Stimulated activated naive B cell treated with anti-CD40 and anti-IgM and Interleukin-4, amounts not matched to agents 10 μg/mL and 1 μg/mL and 100 μg/mL, for 72 hours (primary cell): ENCODE measurements at places on chromosomes 2 and 18.

GRCh38 chr2:222864296-222864695 lies 3.5 kb downstream of the ACSL3 start:
- no peak overlapping the region for H3K4me3 ChIP-seq
- no peaks in the 10 kb centered on the region for H3K27me3 ChIP-seq
- H3K36me3 ChIP-seq: peaks cover 3% of the 10 kb centered on the region

GRCh38 chr2:121288454-121289231 lies 3.6 kb upstream of the TFCP2L1 start:
- peaks cover 9% of the 10 kb centered on the region for H3K4me1 ChIP-seq
- H3K27ac ChIP-seq: no peak overlapping the region
- no peaks in the 10 kb centered on the region for H3K36me3 ChIP-seq

DNA sequence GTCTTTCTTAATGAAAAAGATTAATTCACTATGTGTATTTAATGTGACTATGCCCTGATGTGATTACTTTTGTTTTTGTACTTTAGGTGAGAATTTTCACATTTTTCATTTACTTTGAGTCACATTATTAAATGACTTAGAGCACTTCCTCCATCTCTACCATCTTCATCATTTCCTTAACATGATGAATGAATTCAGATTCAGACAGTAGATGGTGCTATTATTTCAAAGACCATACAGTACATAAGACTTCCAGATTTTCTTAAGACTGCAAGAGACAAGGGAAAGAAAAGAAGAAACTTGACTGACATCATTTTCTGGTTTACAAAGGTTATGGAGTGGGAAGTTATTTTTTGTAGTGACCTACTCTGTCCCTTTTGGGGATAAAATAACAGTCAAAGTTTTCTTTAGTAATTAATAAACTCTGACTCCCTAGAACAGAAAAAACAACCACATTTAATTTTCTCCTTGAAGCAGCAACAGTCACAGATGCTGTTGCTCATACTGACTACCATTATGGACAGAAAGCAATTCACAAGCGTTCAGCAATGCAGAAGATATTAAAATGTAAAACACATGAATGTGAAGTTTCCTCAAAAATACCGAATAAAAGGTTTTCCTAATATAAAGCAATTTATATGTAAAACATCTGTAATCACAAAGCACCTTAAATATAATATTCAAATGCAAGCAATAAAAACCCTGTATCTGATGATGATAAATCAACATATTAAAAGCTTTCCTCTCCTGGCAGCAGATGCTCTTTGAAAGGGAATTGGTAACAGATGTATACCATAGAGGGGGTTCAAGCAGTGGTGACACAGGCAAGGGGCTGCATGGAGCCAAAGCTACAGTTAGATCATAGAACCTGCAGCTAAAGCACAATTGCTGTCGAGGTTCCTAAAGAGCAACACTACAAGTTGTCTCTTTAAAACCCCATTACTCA lies 1010.9 kb upstream of the NXPH2 start:
- H3K36me3 ChIP-seq: no peaks in the 10 kb centered on the region
- no peak overlapping the region for H3K4me3 ChIP-seq
- no peaks in the 10 kb centered on the region for H3K27me3 ChIP-seq
- no peaks in the 10 kb centered on the region for H3K4me1 ChIP-seq
- no peak for DNase-seq

GRCh38 chr2:233116946-233117345 lies 56.8 kb downstream of the INPP5D start:
- H3K36me3 ChIP-seq: peaks cover 77% of the 10 kb centered on the region
- H3K4me1 ChIP-seq: peaks cover 64% of the 10 kb centered on the region
- H3K27me3 ChIP-seq: no peaks in the 10 kb centered on the region
- peak overlapping the region; percentile 92 for H3K27ac ChIP-seq
- no peak overlapping the region for H3K4me3 ChIP-seq

- no peaks in the 10 kb centered on the region for H3K27me3 ChIP-seq
- no peaks in the 10 kb centered on the region for H3K36me3 ChIP-seq
- H3K27ac ChIP-seq: no peak overlapping the region
- no peak overlapping the region for H3K4me3 ChIP-seq
- no peaks in the 10 kb centered on the region for H3K4me1 ChIP-seq
- DNase-seq: no peak
These were observed 62.1 kb downstream of the HNMT start for GRCh38 chr2:138026111-138027020.

DNA sequence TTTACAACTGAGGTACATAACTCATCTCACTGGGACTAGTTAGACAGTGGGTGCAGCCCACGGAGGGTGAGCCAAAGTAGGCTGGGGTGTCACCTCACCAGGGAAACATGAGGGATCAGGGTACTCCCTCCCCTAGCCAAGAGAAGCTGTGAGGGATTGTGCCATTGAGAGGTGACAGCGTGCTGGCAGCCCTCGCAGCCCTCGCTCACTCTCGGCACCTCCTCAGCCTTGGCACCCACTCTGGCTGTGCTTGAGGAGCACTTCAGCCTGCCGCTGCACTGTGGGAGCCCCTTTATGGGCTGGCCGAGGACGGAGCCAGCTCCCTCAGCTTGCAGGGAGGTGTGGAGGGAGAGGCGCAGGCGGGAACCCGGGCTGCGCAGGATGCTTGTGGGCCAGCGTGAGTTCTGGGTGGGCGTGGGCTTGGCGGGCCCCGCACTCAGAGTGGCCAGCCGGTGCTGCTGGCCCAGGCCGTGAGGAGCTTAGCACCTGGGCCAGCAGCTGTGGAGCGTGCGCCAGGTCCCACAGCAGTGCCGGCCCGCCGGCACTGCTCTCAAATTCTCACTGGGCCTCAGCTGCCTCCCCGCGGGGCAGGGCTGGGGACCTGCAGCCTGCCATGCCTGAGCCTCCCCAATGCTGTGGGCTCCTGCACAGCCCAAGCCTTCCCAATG lies 44.5 kb upstream of the FAM110C start:
- peaks cover 15% of the 10 kb centered on the region for H3K27me3 ChIP-seq
- H3K4me3 ChIP-seq: no peak overlapping the region
- H3K27ac ChIP-seq: no peak overlapping the region
- no peaks in the 10 kb centered on the region for H3K4me1 ChIP-seq

DNA sequence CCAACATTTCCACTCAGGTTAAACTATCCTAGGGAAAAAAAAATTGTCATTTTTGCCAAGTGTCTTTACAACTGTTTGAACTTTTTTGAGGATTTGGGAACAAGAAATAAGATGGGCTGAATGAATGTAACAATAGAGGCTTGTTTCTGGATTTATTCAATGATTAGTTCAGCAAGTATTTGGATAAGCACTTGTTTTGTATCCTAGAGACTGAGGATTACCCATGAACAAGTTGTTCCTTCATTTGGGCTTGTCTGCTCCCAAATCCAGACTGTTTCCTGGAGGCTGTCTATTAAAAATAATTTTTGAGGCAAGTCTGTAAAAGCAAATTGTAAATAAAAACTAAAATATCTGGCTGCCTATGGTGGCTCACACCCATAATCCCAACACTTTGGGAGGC lies 62.0 kb upstream of the CSRNP3 start:
- H3K4me3 ChIP-seq: no peak overlapping the region
- H3K27ac ChIP-seq: no peak overlapping the region
- no peaks in the 10 kb centered on the region for H3K36me3 ChIP-seq
- no peaks in the 10 kb centered on the region for H3K4me1 ChIP-seq

DNA sequence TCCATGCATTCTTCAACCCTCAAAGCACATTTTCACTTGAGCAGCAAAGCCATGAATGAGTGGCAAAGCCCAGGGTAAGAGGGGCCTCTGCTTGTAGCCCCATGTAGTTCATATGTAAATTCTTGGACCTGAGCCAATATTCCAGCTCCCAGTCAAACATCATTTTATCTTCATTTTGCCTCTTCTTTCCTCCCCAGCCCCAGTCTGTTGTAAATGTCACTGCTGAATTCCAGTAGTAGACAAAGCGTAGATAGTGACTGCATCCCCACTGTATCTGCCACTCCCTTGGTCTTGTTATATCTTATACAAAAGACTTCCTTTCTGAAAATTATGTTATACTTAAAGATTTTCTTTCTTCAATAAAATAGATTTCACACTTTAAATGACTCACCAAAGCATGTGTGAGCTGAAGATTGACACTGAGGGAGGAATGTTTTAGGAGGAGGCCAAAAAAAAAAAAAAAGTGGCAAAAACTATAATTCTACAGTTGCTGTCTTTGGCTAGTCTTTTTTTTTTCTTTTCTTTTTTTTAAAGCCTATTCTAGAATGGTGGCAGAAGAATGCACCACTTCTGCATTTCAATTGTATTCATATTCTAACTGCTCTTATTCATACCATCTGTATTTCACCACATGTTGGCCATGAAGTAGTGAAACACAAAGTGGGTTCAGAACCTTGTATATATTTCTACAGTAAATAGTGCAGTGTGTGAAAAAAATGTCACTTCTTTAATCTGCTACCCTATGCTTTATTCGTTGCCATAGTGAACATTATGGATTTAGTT lies 306.1 kb downstream of the CPS1 start:
- H3K4me1 ChIP-seq: no peaks in the 10 kb centered on the region
- no peaks in the 10 kb centered on the region for H3K27me3 ChIP-seq
- H3K27ac ChIP-seq: no peak overlapping the region
- no peaks in the 10 kb centered on the region for H3K36me3 ChIP-seq
- no peak for DNase-seq

GRCh38 chr2:68834737-68835376 lies 36.3 kb downstream of the BMP10 start:
- no peaks in the 10 kb centered on the region for H3K27me3 ChIP-seq
- H3K27ac ChIP-seq: peak overlapping the region; percentile 72
- peaks cover 69% of the 10 kb centered on the region for H3K4me1 ChIP-seq
- H3K36me3 ChIP-seq: peaks cover 7% of the 10 kb centered on the region
- no peak for DNase-seq
- peak overlapping the region; percentile 56 for H3K4me3 ChIP-seq

DNA sequence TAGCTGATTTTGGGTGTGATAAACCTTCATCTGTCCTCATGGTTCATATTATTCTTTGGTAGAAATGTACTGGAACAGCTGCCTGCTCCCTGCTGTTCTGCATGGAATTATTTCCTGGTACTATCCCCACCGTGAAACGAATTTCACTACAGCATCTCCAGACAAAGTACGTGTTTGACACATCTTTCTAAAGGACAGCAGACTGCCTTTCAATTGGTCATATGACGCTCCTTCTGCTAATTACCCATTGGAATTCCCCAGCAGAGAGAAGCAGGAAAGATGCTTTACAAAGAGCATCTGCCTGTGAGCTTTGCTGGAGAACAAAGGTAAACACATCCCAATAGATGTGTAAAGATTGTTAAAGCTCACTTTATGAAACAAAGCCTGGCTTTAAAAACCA lies 4.4 kb upstream of the RFX8 start:
- peaks cover 7% of the 10 kb centered on the region for H3K4me1 ChIP-seq
- peaks cover 15% of the 10 kb centered on the region for H3K27me3 ChIP-seq
- DNase-seq: no peak
- H3K27ac ChIP-seq: no peak overlapping the region
- no peak overlapping the region for H3K4me3 ChIP-seq
- H3K36me3 ChIP-seq: no peaks in the 10 kb centered on the region

DNA sequence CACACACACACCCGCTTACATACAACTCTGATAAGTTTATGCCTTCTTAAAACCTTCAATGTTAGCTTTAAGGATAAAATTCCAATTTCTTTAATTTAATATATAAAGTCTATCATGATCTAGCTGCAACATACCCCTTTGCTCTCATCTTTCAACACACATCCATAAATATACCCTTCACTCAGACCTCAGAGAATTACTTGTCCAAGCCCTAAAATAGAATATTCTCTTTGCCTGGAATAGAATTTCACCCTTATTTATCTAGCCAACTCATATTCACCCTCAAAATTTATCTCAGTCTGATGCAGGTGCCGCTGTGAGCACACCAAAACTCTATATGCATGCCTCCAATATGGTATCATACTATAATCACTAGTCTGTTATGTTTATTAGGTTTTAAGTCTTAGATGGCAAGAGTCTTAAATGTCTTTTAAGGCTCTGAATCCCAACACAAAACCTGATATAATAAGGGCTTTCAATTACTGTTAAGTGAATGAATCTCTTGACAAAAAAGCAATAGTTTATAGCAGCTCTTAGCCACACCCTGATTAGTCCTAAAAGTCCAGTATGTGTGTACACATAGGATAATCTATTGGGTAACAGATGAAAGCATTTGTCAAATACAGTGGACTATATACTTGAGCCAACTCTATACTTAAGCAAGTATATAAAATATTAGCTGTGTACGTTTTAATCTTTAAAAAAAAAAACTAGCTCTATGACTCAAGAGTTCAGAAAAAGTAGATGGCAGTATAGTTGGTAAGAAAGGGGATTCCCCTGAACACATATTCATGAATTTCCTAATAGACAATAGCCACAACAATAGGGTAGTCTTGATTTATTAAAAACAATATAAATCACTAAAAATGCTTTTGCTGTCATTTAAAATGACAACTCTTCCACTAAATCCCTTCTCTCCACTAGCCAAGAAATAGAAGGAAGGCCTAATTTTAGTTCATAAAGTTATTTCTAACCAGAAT lies 144.5 kb downstream of the EXOC6B start:
- no peak for DNase-seq
- no peaks in the 10 kb centered on the region for H3K27me3 ChIP-seq
- H3K4me3 ChIP-seq: no peak overlapping the region
- H3K27ac ChIP-seq: no peak overlapping the region
- H3K4me1 ChIP-seq: no peaks in the 10 kb centered on the region
- H3K36me3 ChIP-seq: peaks cover 3% of the 10 kb centered on the region

- peaks cover 4% of the 10 kb centered on the region for H3K4me1 ChIP-seq
- H3K36me3 ChIP-seq: no peaks in the 10 kb centered on the region
- H3K4me3 ChIP-seq: no peak overlapping the region
- DNase-seq: no peak
- no peaks in the 10 kb centered on the region for H3K27me3 ChIP-seq
These were observed 576.7 kb upstream of the ZEB2 start for GRCh38 chr2:145096582-145096981.

- H3K36me3 ChIP-seq: no peaks in the 10 kb centered on the region
- H3K27me3 ChIP-seq: peaks cover 11% of the 10 kb centered on the region
- H3K27ac ChIP-seq: no peak overlapping the region
- DNase-seq: no peak
- H3K4me3 ChIP-seq: no peak overlapping the region
- H3K4me1 ChIP-seq: peaks cover 4% of the 10 kb centered on the region
These were observed 173.8 kb upstream of the HDAC4 start for GRCh38 chr2:239574434-239575156.

DNA sequence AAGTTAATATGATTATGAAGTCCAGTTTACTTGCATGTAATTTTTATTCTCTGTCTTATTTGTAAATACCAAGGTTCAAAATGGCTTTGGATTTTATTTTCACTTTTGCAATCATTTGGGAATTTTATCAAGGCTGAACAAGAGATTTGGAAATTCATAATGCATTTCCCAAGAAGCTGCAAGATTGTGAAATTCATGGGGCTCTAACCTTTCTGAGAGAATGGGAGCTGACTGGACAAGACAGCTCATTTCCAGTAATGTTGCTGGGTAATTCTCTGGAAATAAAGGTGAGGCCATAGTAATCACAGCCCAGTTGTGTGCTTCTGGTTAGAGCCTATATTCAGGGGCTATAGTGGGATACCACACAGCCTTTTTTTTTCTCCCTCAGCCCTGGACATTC lies 21.5 kb upstream of the NABP1 start:
- H3K27ac ChIP-seq: no peak overlapping the region
- H3K4me3 ChIP-seq: no peak overlapping the region
- no peak for DNase-seq
- H3K27me3 ChIP-seq: no peaks in the 10 kb centered on the region
- peaks cover 21% of the 10 kb centered on the region for H3K4me1 ChIP-seq
